K562 (cell line): ENCODE measurements at places on chromosomes 4 and X. TPM values are rescaled to one million over a fixed set of nuclear protein-coding genes. Genes with fewer than 3 reads are reported as not detected.
A peak's percentile ranks its signal among the peaks of the same experiment; 100 is the strongest.

The DACH2 gene
- total RNA-seq = not detected in 2 replicates

The CITED1 gene
- total RNA-seq = 4.6 and 4.7 TPM in 2 replicates

DNA sequence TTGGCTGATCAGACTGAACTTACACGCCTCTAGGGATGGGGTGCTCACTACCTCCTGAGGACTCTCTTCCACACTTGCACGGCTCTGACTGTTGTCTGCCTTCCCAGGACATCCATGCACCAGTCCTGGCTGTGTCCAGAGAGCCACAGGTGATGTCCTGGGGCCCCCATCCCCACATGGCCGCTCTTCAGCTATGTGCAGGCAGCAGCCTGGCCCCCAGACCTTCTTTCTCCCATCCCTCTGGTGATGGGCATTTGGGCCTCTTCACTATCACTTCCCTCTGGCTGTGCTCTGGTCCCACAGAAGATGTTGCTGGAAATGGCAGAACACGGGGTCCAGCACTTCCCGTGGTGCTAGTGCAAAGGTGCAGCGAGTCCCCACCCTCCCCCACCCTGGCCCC lies 40.9 kb upstream of the HMX1 start:
- DNase-seq = no peak

The GC gene
- 0.44 and 1.3 TPM in 2 replicates for total RNA-seq

The OTC gene
- total RNA-seq = not detected in 2 replicates

- no peak for DNase-seq
Measured at GRCh38 chr4:174674305-174674840, 152.1 kb upstream of the HPGD start.

DNA sequence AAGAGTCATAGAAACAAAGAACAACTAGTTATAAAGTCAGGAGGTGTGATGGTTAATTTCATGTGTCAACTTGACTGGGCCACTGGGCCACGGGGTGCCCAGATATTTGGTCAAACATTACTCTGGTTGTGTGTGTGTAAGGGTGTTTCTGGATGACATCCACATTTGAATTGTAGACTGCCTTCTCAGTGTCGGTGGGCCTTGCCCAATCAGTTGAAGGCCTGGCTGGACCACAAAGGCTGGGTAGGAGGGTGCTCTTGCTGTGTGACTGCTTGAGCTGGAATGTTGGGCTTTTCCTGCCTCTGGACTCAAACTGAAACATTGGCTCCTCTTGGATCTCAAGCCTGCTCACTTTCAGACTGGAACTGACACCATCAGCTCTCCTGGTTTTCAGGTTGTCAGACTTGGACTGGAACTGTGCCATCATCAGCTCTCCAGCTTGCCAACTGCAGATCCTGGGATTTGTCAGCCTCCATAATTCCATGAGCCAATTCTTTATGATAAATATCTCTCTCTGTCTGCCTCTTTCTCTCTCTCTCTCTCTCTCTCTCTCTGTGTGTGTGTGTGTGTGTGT lies 41.4 kb downstream of the CLDN34 start:
- DNase-seq = no peak

- no peak for DNase-seq
Measured at GRCh38 chr4:107404591-107405300, 315.3 kb downstream of the PAPSS1 start.

The VEGFC gene
- not detected in 2 replicates for total RNA-seq

GRCh38 chr4:73772363-73772762 lies 32.0 kb downstream of the CXCL8 start:
- DNase-seq = no peak

DNA sequence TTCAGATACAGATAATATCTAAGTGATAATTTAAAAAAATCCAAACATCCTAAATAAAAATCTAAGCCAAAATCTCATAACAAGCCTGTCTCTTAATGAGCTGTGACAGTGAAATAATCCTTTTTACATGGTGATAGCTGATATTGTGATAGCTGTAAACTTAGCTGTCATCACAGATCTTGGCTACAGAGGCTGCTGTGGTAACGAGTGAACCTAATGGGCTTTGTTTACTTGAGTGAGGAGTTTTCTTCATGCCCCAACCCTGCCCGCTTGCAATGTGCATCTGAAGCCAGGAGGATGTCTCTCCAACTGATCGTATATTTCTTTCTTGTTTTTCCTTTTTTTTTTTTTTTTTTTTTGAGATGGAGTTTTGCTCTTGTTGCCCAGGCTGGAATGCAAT lies 41.5 kb upstream of the YTHDC1 start:
- no peak for DNase-seq

The HOPX gene
- 0.24 and 0.27 TPM in 2 replicates for total RNA-seq

- DNase-seq = no peak
Measured at GRCh38 chr4:22877486-22878052, 184.8 kb downstream of the GBA3 start.

DNA sequence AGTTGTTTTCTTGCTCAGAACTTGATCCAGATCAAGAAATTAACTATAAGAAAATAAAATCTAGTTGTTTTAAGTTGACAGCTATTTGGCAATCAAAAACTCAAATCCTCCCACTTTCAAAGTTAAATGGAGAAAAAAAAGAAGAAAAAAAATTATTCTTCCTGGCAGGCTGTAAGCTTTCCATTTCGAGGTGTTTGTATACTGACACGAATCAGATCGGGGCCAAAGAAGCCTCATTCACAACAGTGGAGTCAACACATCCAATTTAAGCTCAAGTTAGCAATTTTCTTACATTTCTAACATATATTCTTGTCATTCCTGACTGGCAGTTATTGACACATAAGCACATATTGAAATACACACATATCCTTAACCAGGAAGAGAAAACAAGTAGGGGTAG lies 119.4 kb downstream of the UNC5C start:
- no peak for DNase-seq

- peak; percentile 55 for DNase-seq
Measured at GRCh38 chr4:173371292-173372192, 788 bp downstream of the SAP30 start.
